ENCODE measurements at places on chromosomes 7 and 10.

DNA sequence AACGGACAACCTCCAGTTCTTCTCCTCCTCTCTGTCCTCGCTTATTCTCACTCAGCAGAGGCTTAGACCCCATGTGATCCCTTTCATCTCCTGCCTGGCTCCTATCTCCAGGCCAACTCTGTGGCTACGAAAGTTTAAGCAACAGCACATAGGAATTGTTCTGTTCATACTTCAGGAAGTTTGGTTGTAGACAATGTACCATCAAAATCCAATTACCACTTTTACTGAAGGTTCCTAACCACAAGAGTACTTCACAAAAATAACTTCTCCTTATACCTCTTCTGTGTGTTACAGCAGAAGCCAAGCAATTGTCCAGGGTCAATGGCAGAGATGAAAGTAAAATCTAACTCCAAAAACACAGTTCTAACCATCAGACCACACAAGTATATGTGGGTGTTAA lies 80.0 kb downstream of the SLC25A13 start:
- DNase-seq: no peak

GRCh38 chr7:104956753-104957450 lies 57.1 kb upstream of the KMT2E start:
- no peak for DNase-seq

DNA sequence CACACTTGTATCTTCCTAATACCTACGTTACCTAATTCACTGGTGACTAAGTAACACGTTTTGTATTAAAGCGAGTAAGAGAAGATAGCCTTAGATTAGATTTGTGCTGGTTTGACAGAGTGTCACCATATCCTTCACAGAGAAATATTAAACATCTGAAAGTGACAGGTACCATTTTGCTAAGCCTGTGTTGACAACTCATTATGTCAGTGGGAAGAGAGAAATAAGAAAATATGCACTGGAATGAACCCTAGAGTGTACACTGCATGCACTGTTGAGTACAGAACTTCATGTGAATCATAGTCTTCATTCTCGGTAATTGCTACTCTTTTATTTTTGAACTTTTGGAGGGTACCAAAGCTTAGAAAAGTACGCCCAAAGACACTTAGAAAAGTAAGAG lies 10.9 kb downstream of the PRKG1 start:
- no peak for DNase-seq

- no peak for DNase-seq
These were observed 83.7 kb downstream of the RBM33 start for GRCh38 chr7:155728116-155728515.

DNA sequence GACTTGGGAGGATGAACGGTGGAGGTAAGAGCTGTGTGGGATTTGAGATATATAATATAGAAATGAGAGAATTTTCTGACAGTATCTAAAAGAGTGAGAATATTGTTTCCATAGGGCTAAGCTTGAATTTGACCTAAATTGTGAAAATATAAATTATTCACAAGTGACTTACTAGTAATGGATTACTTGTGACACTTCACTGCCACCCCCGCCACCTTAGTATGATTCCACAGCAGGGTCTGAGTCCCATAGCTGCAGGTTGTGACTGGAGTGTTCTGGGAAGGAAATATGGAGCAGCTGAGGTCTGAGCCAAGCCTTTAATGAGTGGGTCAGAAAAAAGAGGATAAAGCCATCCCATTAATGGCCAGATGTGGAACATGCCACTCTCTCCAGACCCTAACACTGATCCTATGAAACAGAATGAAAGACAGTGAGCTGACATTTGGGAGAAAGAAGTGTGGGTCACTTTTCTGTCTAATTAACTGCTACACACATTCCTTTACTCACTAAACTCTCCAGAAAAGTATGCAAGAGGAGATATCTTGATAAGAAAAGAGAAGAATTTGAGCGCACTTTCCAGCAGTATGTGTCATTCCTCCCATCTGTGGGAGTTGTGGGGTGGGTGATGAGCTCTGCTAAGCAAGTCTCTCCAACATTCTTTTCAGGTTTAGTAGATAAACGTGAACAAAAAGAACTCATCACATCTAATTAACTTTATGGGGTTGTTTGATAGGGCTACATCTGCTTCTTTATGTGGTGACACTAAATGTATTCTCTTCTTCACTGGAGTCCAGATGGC lies 1193.4 kb downstream of the SORCS3 start:
- DNase-seq: no peak

GRCh38 chr7:113464096-113464855 lies 345.9 kb upstream of the SMIM30 start:
- DNase-seq: no peak

DNA sequence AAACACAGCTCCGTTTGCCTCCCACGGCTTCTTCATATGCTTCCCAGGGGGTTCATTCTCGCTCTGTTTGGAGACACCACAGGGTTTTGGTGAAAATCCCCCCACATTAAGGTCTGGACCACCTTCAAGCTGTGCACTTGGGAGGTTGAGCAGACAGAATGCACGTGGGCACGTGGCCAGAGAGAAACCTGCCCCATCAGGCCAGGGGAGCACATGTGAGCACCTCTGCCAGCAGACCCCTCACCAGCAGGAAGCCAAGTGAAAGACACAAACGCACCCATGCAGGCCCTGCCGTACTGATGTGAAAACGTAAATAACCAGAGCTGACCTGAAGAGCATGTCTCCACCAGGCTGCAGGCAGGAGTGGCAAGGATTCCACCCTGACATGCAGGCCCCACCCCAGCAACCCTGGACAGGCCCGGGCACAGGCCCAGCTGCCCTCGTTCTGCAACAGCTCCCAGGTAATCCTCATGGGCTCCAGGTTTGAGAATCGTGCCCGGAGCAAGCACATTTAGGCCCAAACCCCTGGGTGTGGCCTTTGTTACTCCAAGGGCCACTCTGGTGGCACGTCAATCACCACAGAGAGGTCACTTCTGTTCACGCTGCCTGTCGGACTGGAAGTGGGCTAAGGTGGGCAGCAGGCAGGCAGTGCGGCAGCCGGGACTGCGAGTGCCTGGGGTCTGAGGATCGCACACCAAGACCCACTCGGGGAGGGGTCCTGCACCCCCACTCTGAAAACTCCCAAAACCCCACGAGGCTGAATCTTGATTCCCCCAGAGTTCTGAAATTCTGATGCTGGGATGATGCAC lies 184.4 kb downstream of the PTPRN2 start:
- no peak for DNase-seq

DNA sequence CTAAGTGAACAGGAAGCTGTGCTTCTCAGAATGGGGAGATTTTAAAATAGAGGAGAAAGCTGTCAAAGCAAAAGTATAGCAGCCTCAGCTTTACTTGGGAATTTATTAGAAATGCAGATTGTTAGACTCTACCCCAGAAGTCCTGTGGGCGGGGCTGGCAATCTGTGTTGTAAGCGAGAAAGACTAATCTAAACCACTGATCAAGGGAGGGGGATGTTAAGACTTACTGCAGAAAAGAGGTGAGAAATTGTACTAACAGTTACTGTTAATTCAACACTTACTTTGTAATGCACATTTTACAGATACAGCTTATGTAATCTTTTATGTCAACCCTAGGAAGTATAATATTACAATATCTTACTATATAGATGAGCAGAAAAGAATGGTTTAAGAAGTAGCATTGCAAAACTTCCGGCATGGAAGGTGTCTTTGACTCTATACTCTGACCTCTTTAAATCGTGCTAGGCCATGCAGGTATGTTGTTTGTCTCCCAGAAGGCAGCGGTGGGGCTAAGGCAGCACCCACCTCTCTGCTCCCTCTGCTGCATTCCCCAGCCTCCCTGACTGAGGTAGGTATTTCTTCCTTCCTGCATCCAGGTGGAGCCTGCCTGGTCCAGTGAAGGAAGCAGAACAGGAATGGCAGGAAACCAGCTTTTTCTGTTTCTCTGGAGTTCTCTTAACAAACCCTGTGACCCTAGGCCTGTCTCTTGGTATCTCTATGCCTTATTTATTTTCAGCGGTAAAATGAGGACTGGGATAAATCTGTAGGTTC lies 462.2 kb downstream of the AUTS2 start:
- no peak for DNase-seq

- no peak for DNase-seq
These were observed 4.9 kb downstream of the RADIL start for GRCh38 chr7:4878336-4879335.

GRCh38 chr10:101766753-101767599 lies 8.9 kb downstream of the FGF8 start:
- DNase-seq: no peak

GRCh38 chr10:90751107-90751997 lies 106.5 kb downstream of the HTR7 start:
- no peak for DNase-seq

DNA sequence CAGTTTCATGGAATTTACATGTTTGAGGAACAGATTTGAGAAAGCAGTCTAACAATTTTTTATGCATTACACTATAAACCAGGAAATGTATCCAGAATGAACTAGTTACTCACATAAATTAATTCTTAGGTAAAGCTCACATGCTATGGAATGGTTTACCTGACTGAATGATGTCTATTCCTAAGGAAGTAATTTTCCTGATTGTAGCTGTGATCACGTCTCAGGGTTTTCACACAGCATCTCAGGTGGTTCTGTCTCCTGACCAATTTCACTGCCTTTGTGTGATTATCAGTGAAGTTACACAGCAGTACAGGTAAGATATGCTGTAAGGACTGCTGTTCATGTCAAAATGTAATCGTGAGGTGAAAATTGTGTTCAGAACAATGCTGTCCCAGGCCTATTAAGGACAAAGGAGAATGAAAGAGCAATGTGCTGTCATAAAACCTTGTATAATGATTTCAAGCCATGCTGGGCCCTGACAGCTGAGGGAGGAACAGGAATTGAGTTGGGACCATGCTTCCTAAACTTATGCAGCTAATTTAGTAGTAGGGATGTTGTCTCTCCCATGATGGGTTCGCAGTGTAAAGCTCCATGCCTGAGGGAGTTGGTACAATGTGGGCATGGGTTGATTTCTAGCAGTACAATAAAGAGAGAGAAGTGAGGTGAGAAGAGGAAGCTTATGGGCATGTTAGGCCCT lies 631.8 kb downstream of the NRG3 start:
- no peak for DNase-seq

DNA sequence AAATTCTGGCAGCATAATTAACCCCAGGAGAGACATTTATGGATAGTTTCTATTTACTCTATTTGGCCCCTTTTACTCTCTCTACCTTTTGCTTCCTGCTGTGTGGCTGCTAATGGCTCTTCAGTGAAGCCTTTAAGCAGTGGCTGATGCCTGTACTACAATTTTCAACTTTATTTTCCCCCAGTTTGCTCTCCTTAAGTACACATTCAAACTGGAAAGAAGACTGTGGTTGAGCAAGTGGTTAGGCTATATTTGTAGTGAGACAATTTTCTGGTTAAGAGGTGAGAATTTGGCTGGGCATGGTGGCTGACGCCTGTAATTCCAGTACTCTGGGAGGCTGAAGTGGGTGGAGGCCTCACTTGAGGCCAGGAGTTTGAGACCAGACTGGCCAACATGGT lies 8.5 kb upstream of the RSBN1L start:
- no peak for DNase-seq

DNA sequence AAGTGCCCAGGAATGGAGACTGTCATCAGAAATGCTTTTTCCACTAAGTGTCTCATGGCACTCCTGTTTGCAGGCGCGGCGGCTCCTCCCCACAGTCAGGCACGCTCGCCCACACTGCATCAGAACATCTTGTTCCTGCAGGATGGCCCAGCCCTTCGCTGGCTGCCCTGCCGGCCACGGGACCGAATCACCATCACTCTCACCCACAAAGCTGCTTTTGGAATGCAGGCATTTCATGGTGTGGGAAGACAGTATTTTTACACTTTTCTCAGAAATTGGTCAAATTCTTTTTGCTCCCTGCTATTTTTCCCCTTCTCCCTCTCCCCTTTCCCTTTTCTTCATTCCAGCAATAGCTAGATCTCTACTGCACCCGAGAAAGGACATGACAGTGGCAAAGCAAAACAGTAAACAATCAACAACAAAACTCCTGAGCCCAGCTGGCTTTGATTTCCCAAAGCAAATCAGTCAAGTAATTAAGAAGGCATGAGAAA lies 176.1 kb upstream of the TNS3 start:
- DNase-seq: no peak

GRCh38 chr7:82789883-82790609 lies 346.5 kb upstream of the CACNA2D1 start:
- DNase-seq: no peak

GRCh38 chr7:77318019-77318418 lies 98.1 kb downstream of the GSAP start:
- DNase-seq: no peak

- DNase-seq: no peak
These were observed 20.6 kb downstream of the HSPA12A start for GRCh38 chr10:116721547-116722392.

- DNase-seq: no peak
These were observed 33.2 kb downstream of the STK31 start for GRCh38 chr7:23743226-23743625.

GRCh38 chr10:119652361-119652730 lies 1.2 kb downstream of the BAG3 start:
- DNase-seq: no peak

- no peak for DNase-seq
These were observed 447.0 kb downstream of the GRID1 start for GRCh38 chr10:85919491-85920021.

- no peak for DNase-seq
These were observed 123.9 kb upstream of the ZMIZ1 start for GRCh38 chr10:78944723-78945312.

GRCh38 chr7:925601-926000 lies 28.9 kb downstream of the ADAP1 start:
- peak; percentile 77 for DNase-seq

- DNase-seq: no peak
These were observed 76.8 kb downstream of the ADK start for GRCh38 chr10:74227697-74228424.

DNA sequence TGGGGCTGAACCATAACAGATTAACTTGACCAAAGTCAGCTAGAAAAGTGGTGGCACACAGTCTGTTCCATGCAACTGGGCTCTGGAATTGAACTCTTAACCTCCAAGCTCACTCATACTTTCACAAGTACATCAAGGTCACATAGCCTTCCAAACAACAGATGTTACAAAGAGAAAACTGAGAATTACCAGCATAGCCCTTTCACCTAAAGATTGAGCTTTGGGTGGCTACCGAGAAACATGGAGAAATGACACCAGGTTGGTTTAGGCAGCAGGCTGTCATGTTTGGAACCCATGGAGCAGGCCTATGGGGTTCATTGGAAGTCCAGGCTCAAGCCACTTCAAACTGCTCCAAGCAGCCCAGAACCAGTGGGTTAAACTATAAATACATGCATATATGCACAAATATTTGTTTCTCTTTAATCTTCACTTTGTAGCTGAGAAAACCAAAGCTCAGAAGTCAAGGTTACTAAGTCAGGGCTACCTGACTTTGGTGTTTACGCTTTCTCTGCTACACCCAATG lies 59.1 kb downstream of the MALSU1 start:
- no peak for DNase-seq

GRCh38 chr7:130435311-130435854 lies 5.4 kb downstream of the CEP41 start:
- DNase-seq: no peak

GRCh38 chr7:142587578-142588191 lies 161.6 kb upstream of the PRSS1 start:
- no peak for DNase-seq

- DNase-seq: no peak
These were observed 3.9 kb downstream of the DDX21 start for GRCh38 chr10:68959695-68960527.

All from activated gamma-delta T cell (primary cell).